ENCODE measurements at places on chromosomes 7 and 10.

DNA sequence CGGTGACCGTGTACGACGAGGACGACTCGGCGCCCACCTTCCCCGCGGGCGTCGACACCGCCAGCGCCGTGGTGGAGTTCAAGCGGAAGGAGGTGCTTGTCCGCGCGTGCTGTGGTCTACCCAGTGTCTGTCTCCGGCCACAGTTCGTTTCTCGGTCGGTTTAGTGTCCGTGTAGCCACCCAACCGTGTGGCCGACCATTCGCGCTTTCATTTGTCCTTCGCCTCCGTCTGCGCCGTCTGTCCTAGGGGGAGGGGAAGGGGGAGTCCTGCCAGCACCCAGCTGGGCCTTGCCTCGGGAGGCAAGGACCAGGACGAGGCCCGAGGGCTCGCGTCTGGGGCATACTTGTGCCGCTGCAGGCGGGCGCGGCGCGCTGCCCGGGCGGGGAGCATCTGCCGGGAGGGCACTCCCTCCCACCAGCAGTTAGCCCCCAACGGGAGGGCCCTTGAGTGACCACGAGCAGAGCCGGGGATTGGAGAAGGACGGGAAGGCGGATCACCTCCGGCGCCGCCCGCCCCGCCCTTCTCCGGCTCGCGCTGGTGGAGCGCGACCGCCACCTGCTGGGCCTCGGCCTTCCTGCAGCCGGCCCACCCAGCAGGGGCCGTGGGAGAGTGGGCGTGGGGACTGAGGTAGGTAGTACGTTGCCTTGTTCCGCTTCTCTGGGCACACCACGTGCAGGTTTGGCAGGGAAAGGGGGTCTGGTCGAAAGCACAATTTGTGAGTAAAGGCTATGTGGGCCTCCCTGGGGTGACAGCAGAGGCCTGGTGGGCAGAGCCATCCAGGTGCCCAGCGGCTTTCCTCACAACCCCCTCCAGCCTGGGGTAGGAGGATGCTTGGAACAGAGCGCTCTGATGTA is 28.5 kb downstream of the RET start:
- DNase-seq, result peak; percentile 53

DNA sequence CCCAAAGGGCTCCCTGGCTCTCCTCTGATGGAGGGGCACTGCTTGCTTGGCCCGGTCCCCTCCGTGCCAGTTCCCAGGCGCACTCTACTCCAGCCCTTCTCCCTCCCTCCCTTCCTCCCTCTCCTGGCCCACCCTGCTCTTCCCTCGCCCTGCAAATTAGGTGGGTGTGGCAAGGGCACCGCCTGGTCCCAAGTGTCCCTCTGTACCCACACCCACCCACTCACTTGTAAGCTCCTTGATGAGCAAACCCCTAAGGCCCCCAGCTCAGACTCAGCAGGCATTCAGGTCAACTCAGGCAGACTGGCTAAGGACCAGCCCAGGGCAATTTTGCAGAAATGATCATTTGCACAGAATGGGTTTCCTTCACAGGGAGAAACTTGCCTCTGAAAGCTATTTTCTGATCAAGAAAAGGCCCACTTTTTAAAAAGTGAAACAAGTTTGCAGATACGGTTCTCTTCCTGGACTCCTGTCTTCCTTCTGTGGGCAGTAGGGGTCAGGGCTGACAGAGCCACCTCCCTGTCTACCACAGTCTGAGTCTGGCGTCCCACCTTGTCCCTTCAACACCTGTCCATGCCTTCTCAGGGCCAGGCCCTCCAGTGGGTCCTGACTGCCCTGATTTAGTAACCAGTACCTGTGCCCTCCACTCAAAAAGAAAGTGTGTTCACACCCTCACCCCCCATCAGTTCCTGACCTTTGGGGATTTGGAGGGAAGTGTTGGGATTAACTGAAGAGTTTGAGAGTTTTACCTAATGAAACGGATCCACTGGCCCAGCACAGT is 28.3 kb downstream of the C10orf71 start:
- DNase-seq, result no peak

DNA sequence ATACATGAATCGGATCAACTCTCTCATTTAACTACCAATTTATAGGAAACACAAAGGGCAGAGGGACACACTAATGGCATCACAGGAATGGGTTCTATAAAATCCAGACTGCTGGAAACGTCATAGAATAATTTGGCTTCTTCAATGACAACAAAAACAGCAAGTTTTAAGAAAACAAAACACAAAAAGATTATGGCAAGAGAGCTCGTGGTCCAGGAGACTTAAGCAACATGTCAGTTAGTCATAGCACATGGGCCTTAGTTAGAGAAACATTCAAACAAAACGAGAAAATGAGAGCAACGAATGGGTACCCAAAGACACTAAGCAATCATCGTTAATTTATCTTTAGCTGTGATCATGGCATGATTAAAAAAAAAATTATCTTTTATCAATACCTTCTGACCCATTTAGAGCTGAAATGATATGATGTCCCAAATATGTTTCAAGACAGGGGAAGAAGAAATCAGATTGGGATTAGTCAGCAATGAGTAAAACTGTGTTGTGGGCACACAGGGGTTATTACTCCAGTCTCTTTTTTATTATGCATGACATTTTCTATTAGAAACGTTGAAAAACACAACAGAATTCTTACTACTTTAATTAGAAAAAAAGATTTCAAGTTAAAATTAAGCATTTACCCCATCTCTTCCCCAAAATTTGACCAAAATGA is 28.3 kb downstream of the NCAPG2 start:
- no peak for DNase-seq

GRCh38 chr10:21512573-21513404 is 12.7 kb downstream of the SKIDA1 start:
- DNase-seq, result no peak

GRCh38 chr7:47153058-47153457 is 428.9 kb downstream of the TNS3 start:
- DNase-seq, result no peak

DNA sequence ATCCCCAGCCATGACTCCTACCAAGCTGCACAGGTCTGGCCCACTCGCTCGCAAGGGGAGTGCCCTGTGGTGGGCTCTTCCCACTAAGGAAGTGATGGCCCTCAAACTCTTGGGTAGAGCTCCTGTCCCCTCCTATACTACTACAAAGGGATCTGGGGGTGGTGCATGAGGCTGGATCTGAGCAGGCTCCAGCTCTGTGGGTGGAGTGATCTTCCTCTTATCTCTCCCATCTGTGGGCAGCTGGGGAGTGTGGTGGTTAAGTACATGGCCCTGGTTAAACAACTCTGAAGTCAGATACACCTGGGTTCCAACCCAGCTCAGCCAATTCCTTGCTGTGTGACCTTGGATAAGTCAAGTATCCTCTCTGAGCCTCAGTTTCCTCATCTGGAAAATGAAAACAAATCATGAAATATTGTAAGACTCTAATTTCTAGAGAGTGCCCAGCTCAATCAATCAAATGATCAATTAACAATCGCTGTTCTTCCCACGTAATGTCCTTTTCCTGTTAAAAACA is 17.4 kb downstream of the DDIT4 start:
- no peak for DNase-seq

DNA sequence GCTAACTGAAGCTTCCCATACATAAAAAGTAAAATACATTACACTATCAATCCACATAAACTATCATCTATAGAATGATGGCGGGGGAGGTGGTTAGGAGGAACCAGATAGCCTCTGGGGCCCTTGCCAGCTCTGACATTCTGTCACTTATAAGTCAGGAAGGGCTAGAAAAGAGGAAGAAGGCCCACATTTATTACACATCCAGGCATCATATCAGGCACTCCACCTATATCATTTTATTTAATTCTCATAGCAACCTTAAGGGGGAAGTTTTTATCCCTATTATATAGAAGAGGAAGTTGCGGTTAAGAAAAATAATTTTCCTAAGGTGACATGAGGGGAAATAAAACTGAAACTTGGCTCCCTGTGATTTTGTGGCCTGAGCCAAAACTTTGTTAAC is 29.9 kb downstream of the HEPACAM2 start:
- DNase-seq, result no peak

DNA sequence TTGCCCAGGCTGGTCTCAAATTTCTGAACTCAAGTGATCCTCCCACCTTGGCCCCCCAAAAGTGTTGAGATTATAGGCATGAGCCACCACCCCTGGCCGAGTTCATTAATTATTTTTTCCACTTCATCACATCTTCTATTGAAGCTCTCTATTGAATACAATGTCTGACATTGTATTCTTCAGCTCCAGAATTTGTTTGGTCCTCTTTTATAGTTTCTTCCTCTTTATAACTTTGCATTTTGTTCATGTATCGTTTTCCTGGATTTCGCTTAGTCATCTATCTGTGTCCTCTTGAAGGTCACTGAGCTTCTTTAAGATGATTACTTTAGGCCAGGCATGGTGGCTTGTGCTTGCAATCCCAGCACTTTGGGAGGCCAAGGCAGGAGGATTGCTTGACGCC is 30.2 kb downstream of the NOM1 start:
- DNase-seq, result no peak

GRCh38 chr7:73999664-74000435 is 28.1 kb upstream of the ELN start:
- DNase-seq, result no peak

GRCh38 chr10:86316990-86317389 is 49.6 kb downstream of the GRID1 start:
- no peak for DNase-seq

GRCh38 chr10:57038531-57038930 is 677.5 kb upstream of the ZWINT start:
- no peak for DNase-seq

DNA sequence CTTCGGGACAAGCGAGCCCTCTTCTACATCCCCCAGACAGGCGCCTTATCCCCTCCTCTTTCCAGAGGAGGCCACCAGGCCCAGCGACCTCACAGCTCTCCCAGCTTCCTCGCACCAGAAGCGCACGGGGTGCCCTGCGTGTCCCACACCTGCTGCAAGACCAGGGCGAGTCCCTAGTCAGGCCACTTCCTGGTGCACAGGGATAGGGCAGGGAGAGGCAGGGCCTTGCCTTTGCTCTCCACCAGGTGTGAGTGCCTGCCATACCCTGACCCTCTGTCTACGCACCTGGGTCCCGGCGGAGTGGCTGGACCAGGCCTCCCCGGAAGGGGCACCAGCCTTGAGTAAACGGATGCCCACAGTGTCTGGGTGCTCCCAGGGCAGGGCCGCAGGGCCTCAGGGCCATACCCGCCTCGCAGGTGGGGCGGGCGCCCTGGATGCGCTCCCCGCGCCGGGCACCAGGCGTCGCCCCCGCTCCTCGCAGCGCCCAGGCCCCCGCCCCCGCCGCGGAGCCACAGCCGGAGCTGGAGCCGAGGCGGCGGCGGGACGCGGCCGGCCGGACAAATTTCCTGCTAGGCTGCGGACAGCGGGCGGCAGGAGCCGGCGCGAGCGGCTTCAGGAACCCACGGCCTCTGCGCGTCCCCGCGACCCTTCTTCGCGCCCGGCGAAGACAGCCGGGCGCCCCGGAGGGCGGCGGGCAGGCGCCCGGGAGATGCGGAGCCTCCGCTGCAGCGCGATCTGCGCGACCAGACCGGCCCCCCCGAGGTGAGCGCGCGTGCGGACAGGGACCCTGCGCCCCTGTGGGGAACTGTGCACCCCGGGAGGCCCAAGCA is at the start of gene PTPRE:
PTPRE (plus strand) TSS at position 556 of the 830 bp plus-strand sequence. CDS start 133,779 bp downstream, outside the sequence.
- peak; percentile 29 for DNase-seq

DNA sequence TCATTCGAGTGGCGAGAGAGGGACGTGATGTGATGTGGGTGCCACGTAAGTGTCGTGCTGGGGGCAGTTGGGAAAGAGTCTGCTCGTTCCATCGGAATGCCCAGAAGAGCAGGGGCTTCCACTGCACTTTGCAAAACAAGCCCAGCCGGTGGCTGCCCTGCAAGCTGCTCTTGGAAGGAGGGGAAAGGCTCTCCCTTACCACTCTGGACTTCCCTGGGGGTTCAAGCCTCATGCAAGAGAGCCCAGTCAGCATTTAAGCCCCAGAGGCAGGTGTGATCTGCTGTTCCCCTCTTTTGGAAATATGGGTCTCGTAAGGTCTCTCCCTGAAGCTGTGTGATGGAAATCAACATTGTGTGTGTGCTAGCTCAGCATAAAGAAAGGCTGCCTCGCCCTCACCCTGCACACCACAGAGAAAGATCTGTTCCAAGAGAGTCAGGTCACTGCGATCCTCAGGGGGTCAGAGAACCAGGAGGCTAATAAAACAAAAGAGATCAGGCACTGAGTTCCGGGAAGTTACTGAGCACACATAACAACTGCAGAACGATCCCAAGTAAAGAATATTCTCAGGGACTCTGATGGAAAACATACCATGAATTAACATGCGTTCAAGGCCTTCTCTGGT is 212.5 kb downstream of the ADAM12 start:
- DNase-seq, result no peak

- no peak for DNase-seq
Measured at GRCh38 chr10:88082806-88083596, 219.6 kb downstream of the PTEN start.

GRCh38 chr7:94307399-94308048 is 87.2 kb upstream of the COL1A2 start:
- DNase-seq, result no peak

DNA sequence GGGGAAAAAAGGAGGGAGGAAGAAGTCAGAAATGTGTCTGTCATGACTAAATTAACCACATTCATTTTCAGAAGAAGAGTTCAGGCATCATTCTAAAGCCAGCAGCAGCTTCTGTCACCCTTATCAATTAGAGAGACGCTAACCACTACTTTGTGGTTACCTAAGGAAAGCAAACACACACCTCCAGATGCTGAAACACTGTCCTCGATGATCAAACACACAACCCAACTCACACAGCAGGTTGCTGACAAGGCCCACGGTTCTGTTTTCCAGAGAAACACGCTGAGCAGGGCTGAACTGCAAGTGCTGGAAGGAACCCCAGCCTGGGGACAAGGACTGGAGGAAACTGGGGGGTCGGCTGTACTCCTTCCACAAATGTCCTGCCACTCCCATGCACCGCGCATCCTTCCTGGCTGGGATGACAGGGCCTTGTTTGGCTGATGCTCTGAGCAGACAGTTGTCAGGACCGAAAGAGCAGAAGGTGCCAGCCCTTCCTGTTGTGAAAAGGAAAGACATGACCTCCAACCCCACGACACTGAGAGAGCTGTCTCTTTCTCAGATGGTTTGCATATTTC is 36.6 kb downstream of the PRKCQ start:
- DNase-seq, result peak; percentile 37

DNA sequence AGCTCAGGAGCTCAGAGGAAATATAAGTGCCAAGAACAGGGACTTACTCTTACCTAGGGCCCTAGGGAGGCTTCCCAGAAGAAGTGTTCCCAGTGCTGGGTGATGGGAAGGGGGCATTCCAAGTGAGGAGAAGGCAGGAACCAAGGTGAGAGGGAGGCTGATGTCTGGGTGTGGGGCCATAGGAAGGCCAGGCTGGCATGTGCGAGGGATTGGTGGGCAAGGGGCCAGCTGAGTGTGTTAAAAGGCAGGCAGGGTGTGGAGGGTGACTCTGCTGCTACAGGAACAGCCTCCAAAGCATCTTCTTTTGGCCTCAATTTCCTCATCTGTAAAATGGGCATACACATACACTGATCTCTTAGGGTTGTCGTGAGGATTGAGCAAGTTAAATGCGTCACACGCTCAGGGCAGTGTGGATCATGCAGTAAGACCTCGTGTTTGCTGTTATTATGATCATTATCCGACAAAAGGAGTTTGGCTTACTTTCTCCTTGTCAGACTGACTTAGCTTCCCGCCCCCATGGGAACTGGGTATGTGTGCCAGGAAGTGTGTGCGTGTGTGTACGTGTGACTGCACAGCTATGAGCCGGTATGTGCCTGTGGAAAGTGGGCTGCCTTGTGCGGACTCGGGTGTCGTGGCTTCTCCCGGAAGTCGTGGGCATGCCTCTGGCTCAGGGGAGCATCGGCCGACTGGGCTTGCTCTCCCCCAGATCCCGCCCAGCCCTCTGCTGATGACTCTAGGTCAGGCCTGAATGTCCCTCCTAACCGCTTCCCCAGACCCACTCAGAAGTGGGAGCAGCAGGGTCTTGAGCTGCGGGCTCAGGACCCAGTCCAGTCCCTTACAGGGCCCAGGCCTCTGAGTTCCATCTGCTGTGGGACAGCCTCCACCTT is 59.6 kb downstream of the NEURL1 start:
- DNase-seq, result no peak

Data from activated CD8-positive, alpha-beta memory T cell treated with anti-CD3 and anti-CD28 coated beads for 4 hours (primary cell).